Stimulated activated CD8-positive, alpha-beta memory T cell treated with anti-CD3 and anti-CD28 coated beads, Interleukin-4, amount 100 ng/mL, for 24 hours (primary cell): ENCODE measurements at places on chromosomes 6 and 20.

DNA sequence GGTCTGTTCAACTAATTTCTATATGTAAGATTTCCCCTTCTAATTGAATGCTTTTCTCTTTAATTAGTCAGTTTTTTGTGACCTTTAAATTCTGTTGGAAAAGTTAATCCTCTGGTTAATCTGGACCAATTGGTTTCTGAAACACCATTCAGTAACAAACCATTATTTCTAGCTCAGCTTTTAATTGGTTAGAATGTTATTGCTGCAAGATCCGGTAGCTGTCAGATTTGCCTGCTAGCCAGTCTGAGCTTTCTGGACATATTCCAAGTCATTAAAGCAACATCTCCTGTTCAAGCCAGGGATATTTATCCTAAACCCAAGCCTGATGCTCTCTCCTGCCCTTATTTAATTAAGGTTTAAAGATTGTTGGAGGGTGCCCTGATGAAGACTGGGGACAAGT lies 55.1 kb upstream of the FBXL4 start:
- no peak for DNase-seq

DNA sequence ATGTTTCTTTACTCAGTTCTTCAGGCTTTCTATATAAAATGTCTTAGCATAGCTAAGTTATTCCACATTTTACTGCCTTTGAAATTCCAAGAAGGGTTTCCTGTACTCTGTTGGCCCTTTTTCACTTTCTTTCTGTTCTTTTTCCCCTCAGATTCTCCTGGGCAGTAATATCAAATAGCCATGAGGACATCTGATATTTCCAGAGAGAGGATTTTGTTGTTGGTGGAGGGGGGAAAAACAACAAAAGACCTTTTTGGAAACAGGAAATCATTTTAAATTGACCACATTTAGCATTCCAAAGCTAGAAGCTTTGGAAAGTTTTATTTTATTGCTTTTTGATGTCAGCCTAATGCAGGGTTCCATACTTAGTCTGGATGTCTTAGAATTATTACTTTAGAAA lies 445.4 kb downstream of the GJA1 start:
- no peak for DNase-seq

DNA sequence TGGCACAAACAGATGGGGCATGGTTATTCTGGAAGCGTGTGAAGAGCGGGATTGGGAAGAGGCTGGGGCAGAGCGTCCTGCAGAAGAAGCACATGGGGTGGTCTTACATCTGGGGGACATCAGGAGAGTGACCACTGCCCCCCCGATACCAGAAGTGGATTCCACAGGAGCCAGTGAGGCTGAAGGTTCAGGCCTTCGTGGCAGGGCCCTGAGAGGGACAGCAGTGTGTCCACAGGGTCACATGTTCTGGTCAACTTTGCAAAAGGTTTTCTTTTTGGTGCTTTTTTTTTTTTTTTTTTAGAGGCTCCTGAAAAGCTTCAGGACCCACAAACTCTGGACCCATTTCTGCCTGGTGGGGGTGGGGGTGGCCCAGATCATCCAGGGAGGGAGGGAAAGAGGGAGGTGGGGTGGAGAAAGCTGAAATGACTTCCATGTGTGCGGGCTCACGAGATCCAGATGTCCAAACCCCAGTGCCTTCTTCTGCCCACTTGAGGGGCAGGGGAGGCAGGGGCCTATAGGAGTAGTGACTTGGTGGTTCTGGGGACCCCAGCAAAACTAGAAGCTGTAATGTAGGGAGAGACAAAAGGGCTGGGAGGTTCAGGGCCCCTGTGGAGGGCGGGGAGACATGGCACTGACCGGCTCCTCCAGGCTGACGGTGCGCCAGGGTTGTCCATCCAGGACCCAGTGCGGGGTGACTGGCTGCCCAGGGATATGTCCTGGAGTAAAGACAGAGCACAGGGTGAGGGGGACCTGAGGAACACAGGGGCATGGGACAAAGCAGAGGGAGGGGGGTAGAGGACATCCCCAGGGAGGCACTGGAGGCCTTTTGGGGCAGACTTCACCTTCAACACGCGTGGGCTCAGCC lies 2.7 kb downstream of the ADAM33 start:
- no peak for DNase-seq

DNA sequence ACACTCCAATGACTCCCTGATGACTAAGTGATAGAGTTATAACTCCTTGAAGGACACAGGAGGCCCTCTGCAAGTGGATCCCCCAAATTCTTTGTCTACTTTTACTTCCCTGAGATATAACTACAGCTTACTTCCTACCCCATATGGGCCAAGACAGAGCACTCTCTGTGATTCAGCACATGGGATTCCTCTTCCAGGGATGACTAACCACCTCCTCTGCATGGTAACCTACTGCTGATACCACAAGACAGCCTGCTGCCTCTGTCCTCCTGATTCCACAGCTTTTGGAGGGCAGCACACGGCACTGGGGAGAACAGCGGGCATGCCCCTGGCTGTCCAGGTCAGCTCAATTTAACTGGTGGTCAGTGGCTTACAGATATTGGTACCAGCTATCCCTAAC lies 675.7 kb upstream of the AGPAT4 start:
- no peak for DNase-seq

DNA sequence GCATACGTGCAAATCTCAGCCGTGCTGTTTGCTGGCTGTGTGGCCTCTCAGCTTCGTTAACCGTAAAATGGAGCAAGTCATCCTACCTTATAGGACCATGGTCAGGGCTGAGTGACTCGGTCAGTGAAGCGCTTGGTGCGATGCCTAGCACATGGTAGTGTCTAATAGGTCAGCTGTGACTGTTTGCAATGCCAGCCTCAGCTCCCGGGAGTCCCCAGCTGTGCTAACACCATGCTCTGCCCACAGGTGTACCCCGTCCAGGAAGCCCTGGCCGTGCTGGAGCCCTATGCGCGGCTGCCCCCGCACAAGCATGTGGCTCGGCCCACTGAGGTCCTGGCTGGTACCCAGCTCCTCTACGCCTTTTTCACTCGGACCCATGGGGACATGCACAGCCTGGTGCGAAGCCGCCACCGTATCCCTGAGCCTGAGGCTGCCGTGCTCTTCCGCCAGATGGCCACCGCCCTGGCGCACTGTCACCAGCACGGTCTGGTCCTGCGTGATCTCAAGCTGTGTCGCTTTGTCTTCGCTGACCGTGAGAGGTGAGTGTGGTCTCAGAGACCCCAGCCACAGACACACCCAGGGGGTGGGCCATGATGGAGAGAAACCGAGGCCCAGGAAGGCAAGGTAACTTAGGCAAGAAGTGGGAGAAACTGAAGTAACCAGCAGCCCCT lies 10.6 kb downstream of the TRIB3 start:
- DNase-seq, result no peak

- DNase-seq, result no peak
These were observed 216.1 kb downstream of the GMDS start for GRCh38 chr6:2029130-2029794.

- no peak for DNase-seq
These were observed 21.7 kb downstream of the GFOD1 start for GRCh38 chr6:13465734-13466133.

DNA sequence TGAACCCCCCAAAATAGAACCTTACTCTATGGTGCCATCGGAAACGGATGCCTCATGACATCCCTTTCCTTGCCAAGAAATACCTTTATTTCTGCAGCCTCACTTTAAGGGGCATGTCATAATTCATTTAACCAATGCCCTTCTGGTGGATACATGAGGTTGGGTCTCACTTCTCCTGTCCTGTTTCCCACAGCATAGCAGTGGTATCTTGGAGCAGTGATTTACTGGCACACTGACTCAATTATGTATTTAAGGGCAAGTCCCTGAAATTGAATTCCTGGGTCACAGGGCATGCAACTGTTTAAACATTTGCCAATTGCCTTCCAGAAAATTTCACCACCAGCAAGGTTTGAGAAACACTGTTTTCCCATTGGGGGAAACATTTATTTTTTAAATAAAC lies 639 bp upstream of the LBP start:
- DNase-seq, result no peak

- DNase-seq, result no peak
These were observed 54.7 kb upstream of the HFE start for GRCh38 chr6:26032340-26033084.

DNA sequence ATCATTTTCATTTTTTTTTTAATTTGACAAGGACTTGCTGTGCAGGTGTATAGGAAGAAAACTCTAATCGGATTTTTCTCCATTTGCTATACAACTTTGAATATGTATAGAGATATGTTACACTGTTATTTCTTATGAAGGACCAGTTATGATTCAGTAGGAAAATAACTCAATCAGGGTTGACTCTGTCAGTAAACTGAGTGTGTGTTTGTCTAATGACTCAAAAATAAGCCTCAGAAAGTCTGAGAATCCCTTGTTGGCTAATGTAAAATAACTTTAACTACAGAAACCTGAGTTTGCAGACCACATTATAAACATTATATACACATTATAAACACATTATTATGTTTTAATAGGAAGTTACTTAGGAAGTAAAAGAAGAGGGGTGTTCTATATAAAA lies 352.6 kb downstream of the RIMS1 start:
- no peak for DNase-seq
